ENCODE measurements at places on chromosomes 7 and 10. TPM values are rescaled to one million over a fixed set of nuclear protein-coding genes. Genes with fewer than 3 reads are reported as not detected.

GRCh38 chr7:27685209-27685608 lies 22.5 kb upstream of the HIBADH start:
- H3K4me3 ChIP-seq, result no peak overlapping the region
- H3K27me3 ChIP-seq, result no peaks in the 10 kb centered on the region
- no peaks in the 10 kb centered on the region for H3K36me3 ChIP-seq
- H3K27ac ChIP-seq, result no peak overlapping the region

GRCh38 chr10:96043893-96044715 lies 721 bp downstream of the CCNJ start:
- H3K36me3 ChIP-seq, result no peaks in the 10 kb centered on the region
- peak; percentile 53 for DNase-seq
- peak overlapping the region; percentile 93 for H3K27ac ChIP-seq
- H3K27me3 ChIP-seq, result no peaks in the 10 kb centered on the region

- H3K27me3 ChIP-seq, result no peaks in the 10 kb centered on the region
- no peak overlapping the region for H3K4me3 ChIP-seq
- no peak for DNase-seq
- H3K4me1 ChIP-seq, result no peaks in the 10 kb centered on the region
- H3K27ac ChIP-seq, result no peak overlapping the region
Observed at GRCh38 chr10:94428766-94429707, 26.7 kb downstream of the TBC1D12 start.

DNA sequence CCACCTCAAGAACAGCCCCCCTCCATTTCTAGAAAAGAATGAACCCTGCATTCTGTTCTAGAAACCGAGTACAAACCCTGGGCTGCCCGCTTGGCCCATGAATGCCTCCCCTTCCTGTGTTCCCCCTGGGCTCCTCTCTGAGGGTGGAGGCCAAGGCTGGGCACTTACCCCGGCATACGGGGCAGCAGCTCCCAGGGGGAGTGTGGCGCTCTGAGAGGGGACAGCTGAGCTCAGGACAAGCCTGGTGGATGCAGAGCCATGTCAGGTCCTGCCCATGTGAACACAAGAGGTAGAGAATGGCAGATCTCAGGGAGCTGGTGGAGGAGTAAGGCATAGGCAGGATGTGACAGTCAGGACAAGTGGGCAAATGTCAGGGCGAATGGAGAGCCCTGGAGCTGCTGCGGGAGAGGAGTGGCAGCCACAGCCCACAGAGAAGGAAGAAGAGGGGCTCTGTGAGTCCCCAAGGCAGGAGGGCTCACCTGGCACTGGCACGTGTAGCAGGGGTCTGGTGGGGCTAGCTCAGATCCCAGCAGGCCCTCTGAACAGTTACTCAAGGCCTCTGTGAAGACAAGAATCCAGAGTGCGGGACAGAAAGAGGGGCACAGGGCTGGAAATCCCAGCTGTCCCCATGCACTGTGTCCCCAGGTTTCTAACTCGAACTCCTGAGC lies 18.9 kb downstream of the ATP6V1F start:
- H3K4me1 ChIP-seq, result peaks cover 16% of the 10 kb centered on the region
- H3K4me3 ChIP-seq, result no peak overlapping the region
- no peaks in the 10 kb centered on the region for H3K36me3 ChIP-seq
- no peak for DNase-seq

DNA sequence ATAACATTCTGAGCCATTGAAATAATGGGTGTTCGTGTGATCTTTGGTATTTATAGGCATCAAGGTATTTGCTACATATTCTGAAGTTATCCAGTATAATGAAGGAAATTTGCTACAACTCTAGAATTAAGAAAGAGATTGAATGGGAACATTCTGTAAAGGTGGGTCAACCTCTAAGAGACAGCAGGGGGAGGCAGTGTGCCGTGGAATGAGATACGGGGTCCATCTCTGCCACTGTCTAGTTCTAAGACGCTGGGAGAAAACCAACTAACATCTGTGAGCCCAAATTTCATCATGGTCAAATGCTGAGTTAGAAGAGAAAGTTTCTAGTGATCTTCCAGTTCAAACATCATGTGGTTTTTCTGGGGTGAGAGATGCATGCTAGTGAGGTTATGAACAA lies 368.9 kb downstream of the SORCS1 start:
- H3K27me3 ChIP-seq, result no peaks in the 10 kb centered on the region
- no peaks in the 10 kb centered on the region for H3K4me1 ChIP-seq
- no peak overlapping the region for H3K4me3 ChIP-seq
- H3K36me3 ChIP-seq, result no peaks in the 10 kb centered on the region
- DNase-seq, result no peak
- no peak overlapping the region for H3K27ac ChIP-seq

DNA sequence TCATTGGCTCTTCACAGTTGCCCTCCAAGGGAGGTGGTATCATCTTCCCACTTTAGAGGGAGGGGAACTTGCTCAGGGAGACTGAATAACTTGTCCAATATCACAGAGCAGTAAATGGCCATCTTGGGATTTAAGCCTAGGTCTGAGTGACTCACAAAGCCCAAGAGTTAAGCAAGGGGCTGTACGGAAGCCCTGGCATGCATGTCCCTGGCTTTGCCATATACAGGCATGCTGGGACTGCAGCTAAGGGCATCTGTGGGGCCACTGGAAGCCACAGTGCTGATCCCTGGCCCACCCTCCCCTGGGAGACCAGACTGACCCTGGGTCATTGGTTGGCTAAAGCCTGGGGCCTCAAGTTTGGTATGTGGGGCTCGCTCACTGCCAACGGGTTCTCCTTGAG lies 3.1 kb downstream of the VSIR start:
- H3K36me3 ChIP-seq, result no peaks in the 10 kb centered on the region
- no peak overlapping the region for H3K4me3 ChIP-seq
- peaks cover 81% of the 10 kb centered on the region for H3K4me1 ChIP-seq

DNA sequence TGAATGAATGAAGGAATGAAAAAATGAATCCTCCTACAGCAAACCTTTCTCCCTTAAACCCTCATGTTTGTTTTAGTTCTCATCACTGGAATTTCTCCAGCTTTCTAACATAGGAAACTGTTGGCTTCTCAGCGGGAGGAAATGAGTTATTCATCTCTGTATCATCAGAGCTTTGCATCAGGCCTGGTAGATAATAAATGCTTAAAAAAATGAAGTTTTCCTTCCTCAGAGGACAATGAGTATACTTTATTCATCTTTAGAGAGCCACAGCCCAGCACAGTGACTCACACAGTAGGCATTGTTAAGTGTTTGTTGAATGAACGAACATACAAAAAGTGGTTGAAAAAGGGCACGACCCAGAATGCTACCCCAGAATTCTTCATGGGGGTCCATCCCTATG lies 62.6 kb downstream of the COL13A1 start:
- H3K4me1 ChIP-seq, result no peaks in the 10 kb centered on the region
- no peak for DNase-seq
- H3K27me3 ChIP-seq, result no peaks in the 10 kb centered on the region
- no peaks in the 10 kb centered on the region for H3K36me3 ChIP-seq

Gene SLC13A4
- not detected for total RNA-seq

Gene CTAGE4
- total RNA-seq, result not detected

Gene PARD3
- 80.7 TPM for total RNA-seq

Gene RET
- total RNA-seq, result not detected

Data from Caco-2 (cell line).